ENCODE measurements at places on chromosomes 12 and 14.

DNA sequence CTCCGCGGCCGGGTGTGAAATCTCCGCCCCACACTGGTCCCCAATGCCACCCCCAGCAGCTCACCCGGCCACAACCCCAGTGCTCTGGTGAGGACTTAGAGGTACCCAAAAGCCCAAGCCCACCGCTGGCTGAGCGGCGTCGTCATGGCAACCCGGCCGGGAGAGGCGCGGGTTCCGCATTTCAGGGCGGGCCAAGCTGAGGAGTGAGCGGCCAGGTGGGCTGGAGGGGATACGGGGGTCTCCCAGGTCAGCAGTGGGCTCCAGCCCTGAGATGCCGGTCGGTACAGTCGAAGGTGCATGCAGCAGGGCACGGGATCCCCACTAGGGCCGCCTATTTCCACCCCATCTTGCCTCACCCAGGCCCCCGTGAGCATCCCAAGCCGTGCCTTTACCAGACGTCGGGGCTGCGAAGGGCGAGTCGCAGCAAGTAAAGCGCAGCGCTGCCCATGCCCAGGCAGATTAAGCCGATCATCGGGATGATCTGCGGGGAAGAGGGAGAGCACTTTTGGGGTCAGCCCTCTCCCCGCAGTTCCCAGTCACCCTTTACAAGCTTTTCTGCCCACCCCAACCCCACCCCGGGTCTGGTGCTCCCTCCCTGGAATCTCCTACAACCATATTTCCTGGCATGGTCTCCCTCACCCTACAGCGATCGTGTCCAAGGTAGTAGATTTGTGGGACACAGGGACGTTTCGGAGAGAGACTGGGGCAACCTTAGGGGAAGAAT lies 6.9 kb downstream of the SHMT2 start:
- no peak for DNase-seq

GRCh38 chr14:33040372-33041140 lies 101.9 kb downstream of the NPAS3 start:
- DNase-seq = no peak

DNA sequence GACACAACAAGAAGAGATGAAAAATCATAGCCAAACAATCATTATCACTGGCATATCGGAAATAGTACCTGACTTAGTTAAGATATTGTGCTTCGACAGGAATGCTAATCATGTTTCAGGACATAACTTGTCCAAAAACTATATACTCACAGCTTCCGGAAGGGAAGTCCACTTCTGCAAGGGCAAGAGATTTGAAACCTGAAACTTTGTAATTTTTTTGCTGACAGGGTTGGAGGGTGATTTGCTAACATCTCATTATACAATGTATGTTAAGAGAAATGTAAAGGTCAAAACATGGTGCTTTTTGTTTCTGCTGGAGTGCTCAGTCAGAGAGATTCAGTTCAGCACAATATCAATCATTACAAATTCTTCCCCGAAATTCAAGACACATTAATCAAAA lies 200.3 kb downstream of the CNTN1 start:
- no peak for DNase-seq

DNA sequence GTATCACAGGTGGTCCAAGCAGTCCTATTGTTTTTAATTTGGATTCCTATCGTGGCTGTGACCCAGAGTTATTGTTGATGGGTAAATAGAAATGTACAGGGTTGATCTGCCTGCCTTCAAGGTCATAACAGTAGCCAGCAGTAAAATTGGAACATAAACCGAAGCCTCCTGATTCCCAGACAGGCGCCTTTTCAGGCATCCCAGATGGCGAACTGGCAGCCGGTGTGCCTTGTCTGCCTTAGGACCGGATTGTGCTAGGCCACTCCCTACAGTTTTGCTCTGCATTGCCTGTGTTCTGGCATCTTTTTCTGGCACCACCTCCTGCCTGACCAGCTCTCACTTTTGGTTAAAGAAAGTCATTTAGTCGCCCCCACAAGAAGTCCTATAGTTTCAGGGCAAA lies 22.2 kb downstream of the TMEM117 start:
- DNase-seq = no peak

GRCh38 chr12:125064492-125064891 lies 743 bp upstream of the AACS start:
- no peak for DNase-seq

- DNase-seq = no peak
Observed at GRCh38 chr14:83940253-83940652, 1589.7 kb upstream of the FLRT2 start.

GRCh38 chr12:92469837-92470236 lies 233.0 kb upstream of the PLEKHG7 start:
- no peak for DNase-seq

GRCh38 chr12:82805812-82806497 lies 119.2 kb downstream of the TMTC2 start:
- DNase-seq = no peak

- peak; percentile 60 for DNase-seq
Observed at GRCh38 chr14:94548999-94549985, 11.9 kb upstream of the SERPINA4 start.

DNA sequence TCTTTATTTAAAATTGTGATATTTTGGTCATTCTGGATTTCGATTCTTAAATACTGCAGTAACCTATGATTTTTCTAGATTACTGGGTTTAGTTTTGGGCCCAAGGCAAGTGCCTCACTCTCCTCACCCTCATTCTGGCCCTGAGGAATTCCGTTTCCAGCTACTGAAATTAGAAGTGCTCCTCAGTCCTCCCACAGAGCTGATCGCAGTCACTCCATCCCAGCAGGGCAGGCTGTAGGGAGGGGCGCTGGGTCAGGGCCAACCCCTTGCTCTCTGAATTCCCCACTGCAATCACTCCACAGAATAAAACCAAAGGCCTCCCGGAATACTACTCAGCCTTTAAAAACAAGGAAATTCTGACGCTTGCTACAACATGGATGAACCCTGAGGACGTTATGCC lies 66.5 kb upstream of the DIO3 start:
- no peak for DNase-seq

DNA sequence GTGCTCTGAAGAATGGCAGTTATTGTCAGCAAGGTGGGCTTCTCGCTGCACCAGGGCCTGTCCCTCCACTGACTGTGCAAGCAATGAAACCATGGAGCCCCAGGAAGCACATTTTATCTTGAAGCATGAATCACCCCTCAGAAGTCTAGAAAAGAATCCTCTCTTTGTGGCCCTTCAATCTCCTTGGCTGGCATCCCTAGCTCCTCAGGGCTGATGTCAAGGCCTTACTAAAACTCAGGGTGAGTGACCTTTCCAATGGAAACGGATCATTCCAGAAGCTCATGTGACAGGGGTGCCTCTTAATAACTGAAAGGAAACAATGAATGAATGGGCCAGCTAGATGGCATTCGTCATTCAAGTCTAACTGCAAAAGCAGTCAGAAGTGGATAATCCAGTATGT lies 22.3 kb upstream of the PLEKHH1 start:
- no peak for DNase-seq

DNA sequence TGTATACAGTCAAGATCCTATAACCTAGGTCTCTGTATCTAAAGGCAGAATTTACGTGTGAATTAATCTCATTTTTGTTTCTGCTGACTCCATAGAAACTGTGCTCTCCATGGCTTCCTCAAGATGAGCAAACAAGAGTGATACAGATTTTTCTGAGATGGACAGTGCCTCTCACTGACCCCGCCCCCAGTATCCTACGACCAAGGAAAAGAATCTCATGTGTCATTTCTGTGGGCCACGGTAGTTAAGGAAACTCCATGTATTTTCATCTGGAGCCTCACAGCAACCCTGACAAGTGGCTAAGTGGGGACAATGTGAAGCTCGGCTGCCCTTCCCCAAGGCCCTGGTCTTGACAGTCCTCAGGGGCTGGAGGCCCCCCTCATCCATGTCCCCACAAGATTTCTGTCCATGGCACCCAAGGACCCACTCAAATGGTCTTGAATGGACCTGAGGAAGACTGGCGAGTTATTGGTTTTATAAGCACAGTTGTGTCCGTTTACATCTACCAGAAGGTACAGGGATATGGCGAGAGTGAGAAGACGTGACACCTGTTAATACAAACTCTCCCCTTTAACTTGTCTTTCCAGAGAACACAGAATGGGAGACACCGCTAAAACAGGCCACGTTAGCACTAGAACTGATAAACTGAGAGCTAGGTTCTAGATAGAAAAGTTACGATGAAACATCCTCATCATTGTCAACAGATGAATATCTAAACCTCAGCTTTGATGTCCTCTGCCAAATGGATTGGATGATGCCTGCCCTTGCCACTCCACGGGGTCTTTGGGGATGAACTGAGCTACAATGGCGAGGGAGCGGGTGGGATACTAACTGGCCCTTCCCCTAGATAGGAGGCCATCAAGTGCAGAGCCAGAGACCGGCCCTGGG lies 108.4 kb upstream of the EGLN3 start:
- DNase-seq = no peak

- no peak for DNase-seq
Observed at GRCh38 chr12:17976202-17976601, 113.8 kb downstream of the RERGL start.

GRCh38 chr14:54550514-54550913 lies 16.4 kb upstream of the SAMD4A start:
- DNase-seq = no peak

GRCh38 chr12:114409852-114410600 lies 4.1 kb upstream of the TBX5 start:
- no peak for DNase-seq

GRCh38 chr12:62308201-62308600 lies 48.0 kb downstream of the USP15 start:
- no peak for DNase-seq

- no peak for DNase-seq
Observed at GRCh38 chr12:132774646-132775275, 13.1 kb upstream of the ANKLE2 start.

DNA sequence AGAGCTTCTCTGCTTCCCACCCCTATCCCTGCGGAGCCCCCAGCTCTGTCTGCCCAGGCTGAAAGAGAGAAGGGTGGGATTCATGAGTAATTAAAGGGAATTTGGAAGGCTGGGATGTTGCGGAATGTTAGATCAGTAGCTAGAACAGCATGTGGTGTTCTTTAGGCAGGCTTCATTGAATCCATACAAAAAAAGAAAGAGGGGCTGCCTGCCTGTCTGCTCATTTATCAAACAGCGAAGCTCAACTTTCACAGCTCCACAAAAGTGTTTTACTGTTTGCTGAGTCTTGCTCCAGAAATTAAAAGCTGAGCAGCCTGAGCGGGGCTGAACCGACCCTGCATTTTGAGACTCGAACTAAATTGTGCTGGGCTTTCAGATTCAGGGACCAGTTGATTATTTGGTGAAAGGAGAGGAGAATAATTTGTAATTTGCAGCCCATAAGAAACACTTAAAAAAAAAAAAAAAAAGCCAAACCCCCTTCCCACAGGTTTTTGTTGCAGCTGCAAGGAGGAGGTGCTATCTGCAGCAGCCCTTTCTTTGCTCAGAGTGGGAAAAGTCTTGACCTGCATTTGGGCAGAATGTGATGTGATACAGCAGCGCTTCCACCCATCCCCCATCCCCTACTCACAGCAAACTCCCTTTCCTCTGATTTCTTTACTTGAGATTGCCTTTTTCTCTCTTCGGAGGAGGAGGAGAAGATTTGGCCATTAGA lies 89.7 kb downstream of the RFX4 start:
- no peak for DNase-seq

DNA sequence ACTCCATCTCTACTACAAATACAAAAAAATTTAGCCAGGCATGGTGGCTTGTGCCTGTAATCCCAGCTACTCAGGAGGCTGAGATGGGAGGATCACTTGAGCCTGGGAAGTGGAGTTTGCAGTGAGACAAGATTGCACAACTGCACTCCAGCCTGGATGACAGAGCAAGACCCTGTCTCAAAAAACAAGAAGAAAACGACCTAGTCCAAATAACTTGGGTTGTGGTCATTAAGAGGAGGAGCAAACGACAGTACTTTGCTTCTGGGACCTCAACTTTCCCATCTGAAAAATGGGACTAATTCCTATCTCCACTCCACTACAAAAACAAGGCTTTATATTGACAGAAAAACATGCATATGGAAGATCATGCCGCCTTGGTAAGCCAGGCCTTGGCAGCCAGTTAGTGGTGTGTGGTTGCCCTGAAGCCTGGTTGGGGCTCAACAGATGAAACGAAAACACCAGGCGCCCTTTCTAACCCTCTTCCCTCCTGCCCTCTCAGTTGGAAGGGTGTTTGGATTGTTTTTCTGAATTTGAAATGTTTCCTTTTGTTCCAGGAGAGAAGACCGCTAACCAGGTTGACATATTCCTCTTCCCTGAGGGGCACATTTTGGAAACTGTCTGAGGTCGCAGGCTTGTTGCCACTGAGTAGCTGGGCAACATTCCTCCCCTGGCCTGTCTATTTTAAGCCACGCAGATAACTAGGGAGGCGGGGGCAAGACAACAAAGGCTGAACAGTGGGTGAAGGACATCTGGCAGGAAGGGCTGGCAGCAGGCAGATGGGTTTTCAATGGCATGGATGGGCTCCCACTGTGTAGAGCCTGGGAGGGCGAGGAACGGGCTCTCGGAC lies 13.7 kb upstream of the VPS37B start:
- no peak for DNase-seq

- no peak for DNase-seq
Observed at GRCh38 chr14:63276016-63276415, 42.7 kb downstream of the GPHB5 start.

- no peak for DNase-seq
Observed at GRCh38 chr12:29732191-29732590, 51.6 kb downstream of the TMTC1 start.

GRCh38 chr12:68036642-68037041 lies 47.4 kb downstream of the IFNG-AS1 start:
- DNase-seq = peak; percentile 90

GRCh38 chr12:6753772-6754356 lies 923 bp upstream of the MLF2 start:
- DNase-seq = no peak

- DNase-seq = no peak
Observed at GRCh38 chr12:111186347-111186746, 182.5 kb downstream of the PHETA1 start.

GRCh38 chr14:103509864-103510723 lies 12.5 kb downstream of the CKB start:
- DNase-seq = no peak

GRCh38 chr12:132228476-132229192 lies 84.4 kb downstream of the NOC4L start:
- no peak for DNase-seq

GRCh38 chr12:120078868-120079267 lies 37.7 kb downstream of the RAB35 start:
- no peak for DNase-seq

GRCh38 chr12:15274561-15274967 lies 47.7 kb upstream of the PTPRO start:
- DNase-seq = no peak

GRCh38 chr12:87383680-87384079 lies 645.5 kb downstream of the C12orf50 start:
- DNase-seq = no peak

Measured in activated CD8-positive, alpha-beta memory T cell treated with anti-CD3 and anti-CD28 coated beads, Interleukin-2, amount 10 ng/mL, durations not matched to agents 7 days and 5 days (primary cell).